ENCODE measurements at places on chromosomes 1 and 21.

GRCh38 chr1:224631462-224632115, 15.5 kb downstream of the CNIH3 start:
- DNase-seq: no peak

DNA sequence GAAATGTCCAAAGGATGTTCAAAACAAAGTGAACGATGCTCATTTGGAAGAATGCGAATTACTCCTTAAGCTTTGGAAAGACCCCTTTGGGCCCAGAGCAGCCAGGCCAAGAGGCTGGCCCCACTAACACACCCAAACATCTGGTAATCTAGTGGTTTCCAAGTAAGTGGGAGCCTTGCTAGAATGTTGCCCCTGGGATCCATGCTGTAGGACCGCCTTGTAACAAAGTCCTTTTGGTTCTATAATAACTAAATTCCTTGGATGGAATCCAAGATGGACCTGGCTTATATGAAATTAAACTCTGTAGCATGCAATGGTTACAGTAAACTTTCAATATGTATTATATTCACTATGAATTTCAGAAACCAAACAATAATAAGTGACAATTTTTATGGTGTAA, 25.3 kb downstream of the GPR3 start:
- no peak for DNase-seq

- no peak for DNase-seq
These were observed 61.0 kb downstream of the KCNJ6 start for GRCh38 chr21:37855271-37855646.

GRCh38 chr1:219120624-219121544, 52.8 kb upstream of the LYPLAL1 start:
- no peak for DNase-seq

- DNase-seq: peak; percentile 59
These were observed 21.8 kb upstream of the COL9A2 start for GRCh38 chr1:40338745-40339419.

DNA sequence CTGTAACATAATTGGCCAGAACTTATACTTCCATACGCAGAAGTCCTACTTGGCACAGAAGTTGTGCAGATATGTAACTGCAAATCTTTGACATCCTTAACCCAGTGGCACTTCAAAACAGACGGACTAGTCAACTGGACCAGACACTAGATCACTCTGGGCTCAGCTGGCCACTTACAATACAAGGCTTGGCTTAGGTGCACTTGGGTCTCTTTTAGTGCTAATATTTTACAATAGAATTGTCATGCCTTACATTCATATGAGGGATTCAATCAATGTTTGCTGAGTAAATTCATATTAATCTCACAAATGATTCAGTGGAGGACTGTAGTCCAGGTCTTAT, 20.1 kb downstream of the XKR8 start:
- DNase-seq: no peak

DNA sequence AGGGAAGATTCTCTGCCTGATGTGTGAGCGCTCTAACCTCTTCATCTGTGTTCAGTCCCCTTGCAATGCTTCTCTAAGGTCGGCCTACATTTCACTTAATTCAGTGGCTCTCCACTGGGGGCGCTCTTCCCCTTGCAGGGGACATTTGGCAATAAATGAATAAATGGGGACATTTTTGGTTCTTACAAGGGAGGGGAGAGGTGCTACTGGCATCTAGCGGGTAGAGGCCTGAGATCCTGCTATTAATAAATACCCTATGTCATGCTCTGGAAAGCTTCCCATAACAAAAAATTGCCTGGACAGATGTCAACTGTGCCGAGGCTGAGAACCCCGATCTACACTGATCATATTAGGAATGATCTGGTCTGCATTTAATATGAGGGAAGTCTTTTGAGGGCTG, 25.9 kb upstream of the DNAJC11 start:
- no peak for DNase-seq

GRCh38 chr1:101748077-101748476, 248.6 kb downstream of the OLFM3 start:
- no peak for DNase-seq

GRCh38 chr1:112971006-112971405, 15.0 kb upstream of the SLC16A1 start:
- no peak for DNase-seq

DNA sequence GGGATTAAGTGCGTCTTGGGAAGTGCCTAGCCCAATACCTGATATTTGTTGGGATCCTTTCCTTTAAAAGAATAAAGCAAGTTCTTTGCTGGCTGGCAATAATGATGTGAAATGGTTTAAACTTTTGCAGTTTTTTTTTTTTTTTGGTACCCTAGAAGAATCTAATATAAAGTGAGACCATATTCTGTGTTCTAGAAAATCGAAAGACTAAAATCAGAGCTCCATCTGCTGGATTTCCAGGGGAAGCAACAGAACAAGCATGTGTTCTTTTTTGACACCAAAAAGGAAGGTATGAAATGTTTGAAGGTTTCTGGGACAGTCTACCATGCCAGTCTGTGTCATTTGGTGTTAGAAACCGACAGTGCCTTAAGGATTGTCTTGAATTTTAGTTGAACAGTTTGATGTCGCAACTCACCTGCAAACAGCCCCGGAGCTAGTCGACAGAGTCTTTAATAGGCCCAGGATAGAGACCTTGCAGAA, 6.4 kb downstream of the UTP11 start:
- DNase-seq: no peak

GRCh38 chr1:227776331-227776771, 39.1 kb upstream of the PRSS38 start:
- DNase-seq: no peak

DNA sequence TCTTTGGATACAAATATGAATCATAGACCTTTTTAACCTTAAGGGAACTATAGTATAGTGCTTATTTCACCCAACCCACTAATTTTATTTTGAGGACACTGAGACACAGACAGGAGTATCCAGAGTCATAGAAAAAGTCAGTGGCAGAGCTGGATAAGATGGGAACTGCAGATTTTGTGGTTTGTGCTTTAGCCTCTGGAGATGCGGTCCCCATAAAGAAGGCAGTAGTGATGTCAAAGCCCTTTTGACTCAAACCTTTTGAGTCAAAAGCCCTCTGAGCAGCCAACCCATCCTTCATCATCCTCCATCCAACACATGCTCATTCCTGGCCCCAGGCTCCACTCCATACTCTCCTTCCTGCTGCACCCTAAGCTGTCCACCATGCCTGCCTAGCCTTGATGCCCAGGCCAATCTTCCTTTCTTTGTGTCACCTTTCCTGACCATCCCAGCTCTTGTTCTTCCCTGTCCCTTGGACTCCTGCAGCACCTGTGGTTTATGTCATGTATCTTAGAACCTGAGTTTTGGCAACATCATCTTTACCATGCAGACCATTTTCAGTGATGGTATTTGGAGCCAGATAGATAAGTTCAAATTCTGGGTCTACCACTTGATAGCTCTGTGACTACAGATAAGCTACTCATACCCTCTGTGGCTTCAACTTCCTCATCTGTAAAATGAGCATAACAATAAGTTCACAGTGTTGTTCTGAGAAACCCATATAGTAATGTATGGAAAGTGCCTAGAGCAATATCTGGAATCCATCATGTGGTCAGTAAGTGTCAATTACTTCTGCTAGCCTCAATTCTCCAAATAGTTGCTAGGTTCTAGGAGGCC, 20.1 kb downstream of the SLAMF1 start:
- DNase-seq: no peak

DNA sequence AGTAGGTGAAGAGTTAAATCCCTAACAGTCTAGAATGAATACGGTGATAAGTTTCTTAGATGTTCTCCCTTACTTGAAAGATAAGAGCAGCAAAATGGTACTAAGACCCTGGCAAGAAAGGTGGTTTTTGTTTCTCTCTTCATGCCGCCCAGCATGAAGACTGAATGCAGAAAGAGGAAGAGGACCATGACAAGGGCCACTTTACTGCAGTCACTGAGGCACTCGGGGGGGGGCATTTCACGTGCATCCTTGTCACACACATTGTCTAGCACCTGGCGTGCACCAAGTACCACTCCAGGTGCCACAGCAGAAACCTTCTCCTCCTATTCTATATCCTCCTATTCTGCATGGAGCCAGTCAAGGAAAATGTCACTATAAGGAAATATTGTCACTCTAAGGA, 222.0 kb downstream of the TOMM20 start:
- DNase-seq: no peak

DNA sequence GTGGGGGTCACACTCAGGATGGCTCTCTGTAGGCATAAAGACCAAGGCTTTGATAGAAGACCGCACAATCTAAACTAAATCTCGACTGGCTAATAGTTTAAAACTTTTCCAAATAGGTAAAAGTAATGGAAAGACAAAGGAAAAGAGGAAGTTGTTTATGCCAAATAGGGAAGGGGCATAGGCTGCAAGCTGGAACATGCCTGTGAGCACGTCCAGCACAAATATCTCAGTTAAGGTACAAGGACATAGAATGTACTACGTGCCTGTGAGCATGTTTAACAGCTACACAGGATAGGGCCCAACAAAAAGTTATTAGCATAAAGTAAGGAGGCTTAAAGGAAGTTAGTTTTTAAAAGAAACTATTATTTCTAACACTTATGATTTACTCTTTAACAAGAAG, 27.6 kb upstream of the GUCA2A start:
- DNase-seq: no peak

- DNase-seq: no peak
These were observed 41.1 kb downstream of the TNFSF18 start for GRCh38 chr1:173009597-173009996.

DNA sequence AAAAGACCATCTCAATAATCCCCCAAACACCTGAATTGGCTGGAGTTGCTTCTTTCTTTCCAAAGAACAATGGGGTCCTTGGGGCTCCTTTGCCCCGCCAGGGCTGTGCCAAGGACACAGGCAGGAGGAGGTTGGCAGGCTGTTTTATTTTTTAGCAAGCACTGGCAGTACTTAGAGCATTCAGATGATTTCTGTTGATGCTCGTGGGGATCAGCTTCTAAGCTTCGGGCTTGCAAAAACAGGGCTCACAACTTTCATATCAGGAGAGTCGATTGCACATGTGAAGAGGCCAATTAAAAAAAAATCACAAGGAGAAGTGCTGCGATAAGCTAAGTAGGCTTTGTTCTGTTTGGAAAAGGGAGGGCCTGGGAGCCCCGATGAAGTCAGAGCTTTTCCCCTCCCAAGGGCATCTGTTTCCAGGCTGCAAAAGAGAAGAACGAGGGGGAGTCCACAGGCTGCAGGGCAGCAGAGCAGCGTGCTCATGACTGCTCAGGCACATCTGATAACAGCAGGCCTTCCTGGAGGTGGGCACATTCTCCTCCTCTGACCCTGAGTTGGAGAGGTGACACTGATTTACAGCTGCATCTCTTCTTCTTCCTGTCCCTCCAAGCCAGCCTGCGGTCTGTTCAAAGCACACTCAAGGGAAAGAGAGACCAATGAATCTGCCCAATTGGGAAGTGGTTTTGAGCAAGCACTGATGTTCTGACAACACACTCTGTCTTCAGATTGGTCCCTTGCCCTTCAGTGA, 27.3 kb upstream of the BCAR3 start:
- DNase-seq: peak; percentile 63
